ENCODE measurements at places on chromosomes 11 and 22.
A peak's percentile ranks its signal among the peaks of the same experiment; 100 is the strongest.

DNA sequence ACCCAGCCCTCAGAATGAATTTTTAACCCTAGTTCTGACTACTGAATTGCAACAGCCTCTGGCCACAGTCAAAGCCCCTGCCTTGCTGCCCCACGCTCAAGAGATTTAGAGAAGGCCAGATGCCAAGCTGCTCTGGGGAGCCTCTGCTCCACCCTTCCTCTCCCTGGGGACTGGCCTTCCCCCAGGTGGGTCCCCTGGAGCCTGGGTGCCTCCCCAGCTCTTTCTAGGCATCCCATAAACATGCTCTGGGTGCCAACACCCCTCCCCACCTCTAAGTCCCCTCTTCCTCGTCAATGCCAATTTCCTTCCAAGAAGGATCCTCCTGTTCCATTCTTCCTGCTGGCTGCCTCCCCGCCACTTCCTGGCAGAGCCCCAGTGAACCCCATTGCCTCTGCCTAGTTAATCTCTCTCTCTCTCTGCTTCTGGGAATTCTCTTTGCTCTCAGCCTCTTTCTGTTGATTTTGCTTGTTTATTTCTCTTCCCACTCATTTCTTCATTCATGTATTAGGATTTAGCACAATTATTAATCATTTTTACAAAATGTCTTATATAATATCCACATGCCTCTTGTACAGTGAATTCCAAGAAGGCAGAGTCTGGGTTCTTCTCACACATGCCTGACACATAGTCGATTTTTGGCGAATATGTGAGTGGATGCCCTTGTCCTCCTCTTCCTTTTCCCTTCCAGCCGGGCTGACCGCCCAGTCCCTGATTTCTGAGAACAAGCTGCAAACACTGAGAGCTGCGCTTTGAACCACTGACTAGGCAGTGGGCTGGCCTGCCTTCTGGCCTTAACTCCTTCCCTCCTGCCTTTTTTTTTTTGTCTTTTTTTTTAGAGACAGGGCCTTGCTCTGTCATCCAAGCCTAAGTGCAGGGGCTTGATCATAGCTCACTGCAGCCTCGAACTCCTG lies 17.5 kb downstream of the UQCR10 start:
- DNase-seq = no peak

- DNase-seq = no peak
These were observed 44.9 kb downstream of the C11orf58 start for GRCh38 chr11:16783321-16783801.

- DNase-seq = no peak
These were observed 9.8 kb downstream of the FAM111A start for GRCh38 chr11:59152312-59152951.

DNA sequence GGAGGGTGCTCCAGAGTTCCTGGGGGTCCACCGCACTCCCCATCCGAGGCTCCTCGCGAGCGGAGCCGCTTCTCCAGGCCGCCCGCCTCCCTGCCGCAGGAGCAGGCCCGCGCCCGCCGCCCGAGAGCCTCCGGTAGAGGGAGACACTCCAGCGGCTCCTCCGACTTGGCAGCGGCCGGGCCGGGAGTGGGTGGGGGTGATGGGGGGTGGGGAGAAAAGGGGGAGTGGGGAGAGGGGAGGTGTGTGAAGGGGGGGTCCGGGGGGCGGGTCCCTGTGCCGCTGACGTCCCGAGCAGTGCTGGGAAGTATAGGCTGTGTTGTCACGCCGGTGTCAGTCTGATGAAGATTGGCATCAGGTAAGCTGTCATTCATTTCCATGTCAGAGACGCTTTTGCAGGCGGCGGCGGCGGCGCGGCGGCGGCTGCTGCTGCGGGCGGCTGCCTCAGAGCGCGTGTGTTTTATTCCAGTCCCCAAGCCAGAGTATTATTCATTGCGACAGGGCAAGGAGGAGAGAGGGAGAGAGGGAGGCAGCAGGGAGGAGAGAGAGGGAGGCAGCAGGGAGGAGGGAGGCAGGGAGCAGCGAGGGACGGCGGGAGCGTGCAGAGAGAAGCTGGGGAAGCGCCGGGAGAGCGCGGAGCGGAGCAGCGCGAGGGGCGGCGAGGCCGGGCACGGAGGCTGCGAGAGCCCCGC lies at the start of gene PKNOX2:
Gene PKNOX2, plus strand, starts transcription at position 330 of the 689 bp plus-strand sequence. CDS start 186,555 bp downstream, outside the sequence.
- DNase-seq = peak; percentile 18

GRCh38 chr22:48352086-48352911 lies 1475.4 kb downstream of the BRD1 start:
- no peak for DNase-seq

DNA sequence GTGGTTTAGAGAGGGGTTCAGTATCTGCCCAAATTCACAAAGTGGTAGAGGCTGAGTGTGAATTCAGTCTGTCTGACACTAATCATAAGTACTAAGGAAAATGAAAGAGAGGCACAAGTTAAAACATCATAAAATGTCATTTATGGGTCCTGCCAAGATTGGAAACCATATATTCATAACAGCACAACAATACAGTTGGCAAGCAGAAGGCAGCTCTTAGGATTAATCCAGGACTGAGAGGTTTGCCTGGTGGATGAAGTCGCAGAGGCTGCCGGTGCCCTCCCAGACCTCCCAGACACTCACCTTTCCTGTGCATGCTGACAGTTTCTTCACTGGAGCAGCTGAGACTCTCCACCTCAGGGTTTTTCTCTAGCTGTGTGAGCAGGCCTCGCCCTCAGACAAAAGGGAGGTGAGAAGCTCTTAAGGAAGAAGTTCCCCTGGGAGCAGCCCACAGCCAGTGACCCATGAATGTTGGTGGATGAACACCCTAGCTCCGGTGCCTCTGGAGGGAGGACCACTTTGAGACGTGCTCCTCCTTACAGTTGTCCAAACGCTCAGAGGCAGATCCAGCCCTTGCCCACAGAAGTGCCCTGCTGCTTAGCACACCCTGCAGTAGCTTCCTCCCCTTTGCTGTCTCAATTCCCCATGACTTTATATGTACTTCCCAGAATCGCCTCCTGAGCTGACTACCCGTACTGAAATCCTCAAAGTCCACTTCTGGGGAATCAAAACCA lies 43.7 kb downstream of the MAML2 start:
- no peak for DNase-seq

DNA sequence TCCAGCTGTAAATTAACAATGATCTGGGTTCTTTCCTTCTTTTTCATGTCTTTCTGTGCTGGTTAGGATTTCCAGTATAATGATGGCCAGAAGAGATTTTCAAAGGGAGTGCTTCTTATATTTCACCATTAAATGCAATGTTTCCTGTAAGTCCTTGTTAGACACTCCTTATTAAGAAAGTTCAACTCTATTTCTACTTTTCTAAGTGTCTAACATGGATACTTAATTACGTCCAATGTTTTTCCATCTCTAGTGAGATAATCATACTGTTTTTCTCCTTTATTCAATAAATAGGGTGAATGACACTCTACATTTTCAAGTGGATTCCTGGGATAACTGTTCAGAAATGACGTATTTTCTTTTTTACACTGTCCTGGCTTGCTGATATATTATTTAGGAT lies 49.8 kb downstream of the CDON start:
- no peak for DNase-seq

- DNase-seq = no peak
These were observed 61.4 kb downstream of the TP53I11 start for GRCh38 chr11:44889266-44889665.

DNA sequence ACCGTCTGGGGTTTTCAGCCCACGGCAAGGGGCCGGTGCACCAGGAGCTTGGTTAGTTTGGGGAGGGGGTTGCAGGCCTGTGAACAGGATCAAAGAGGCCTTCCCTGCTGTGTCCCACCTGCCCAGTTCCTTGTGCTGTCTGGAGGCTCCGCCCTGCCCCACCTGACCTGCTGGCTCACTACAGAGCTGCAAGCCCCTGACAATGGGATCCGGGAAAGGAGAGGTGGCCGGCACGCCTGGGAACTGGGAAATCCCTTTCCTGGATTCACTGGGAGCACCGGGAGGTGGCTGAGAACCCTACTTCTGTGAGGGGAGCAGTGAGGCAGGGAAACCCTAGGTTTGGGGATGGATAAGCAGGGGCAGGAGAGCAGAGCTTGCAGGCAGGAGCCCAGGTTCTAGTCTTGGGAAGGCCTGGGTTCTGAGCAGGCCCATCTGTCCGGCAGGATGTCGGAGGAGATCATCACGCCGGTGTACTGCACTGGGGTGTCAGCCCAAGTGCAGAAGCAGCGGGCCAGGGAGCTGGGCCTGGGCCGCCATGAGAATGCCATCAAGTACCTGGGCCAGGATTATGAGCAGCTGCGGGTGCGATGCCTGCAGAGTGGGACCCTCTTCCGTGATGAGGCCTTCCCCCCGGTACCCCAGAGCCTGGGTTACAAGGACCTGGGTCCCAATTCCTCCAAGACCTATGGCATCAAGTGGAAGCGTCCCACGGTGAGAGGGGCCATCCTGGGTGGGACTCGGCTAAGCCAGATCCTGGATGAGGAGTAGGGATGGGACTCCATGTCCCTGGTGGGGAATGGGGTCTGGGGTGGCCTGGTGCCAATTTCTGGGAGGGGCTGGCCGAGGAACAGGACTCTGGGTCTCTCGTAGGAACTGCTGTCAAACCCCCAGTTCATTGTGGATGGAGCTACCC lies 786 bp downstream of the CAPN1 start:
- no peak for DNase-seq

DNA sequence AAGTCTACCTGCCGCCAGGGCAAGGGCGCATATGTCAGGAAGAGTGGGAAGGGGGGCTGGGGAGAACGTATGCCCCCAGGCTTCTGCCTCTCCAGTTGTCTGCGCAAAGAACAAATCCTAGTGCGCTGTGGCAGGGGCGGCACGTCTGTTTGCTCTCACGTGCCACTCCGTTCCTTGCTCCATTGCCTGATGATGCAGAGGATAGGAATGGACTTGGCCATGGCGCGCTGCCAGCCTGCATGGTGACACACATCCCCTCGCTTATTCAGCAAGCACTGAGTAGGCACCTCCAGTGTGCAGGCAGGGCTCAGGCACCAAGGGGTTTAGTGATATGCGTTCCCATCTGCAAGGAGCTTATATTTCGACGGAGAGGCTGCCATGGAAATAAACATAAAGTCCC lies 45.4 kb upstream of the SLC22A12 start:
- DNase-seq = no peak

- DNase-seq = no peak
These were observed 27.2 kb downstream of the BSX start for GRCh38 chr11:122954455-122954854.

GRCh38 chr11:126694065-126694625 lies 306.4 kb downstream of the KIRREL3 start:
- DNase-seq = no peak

DNA sequence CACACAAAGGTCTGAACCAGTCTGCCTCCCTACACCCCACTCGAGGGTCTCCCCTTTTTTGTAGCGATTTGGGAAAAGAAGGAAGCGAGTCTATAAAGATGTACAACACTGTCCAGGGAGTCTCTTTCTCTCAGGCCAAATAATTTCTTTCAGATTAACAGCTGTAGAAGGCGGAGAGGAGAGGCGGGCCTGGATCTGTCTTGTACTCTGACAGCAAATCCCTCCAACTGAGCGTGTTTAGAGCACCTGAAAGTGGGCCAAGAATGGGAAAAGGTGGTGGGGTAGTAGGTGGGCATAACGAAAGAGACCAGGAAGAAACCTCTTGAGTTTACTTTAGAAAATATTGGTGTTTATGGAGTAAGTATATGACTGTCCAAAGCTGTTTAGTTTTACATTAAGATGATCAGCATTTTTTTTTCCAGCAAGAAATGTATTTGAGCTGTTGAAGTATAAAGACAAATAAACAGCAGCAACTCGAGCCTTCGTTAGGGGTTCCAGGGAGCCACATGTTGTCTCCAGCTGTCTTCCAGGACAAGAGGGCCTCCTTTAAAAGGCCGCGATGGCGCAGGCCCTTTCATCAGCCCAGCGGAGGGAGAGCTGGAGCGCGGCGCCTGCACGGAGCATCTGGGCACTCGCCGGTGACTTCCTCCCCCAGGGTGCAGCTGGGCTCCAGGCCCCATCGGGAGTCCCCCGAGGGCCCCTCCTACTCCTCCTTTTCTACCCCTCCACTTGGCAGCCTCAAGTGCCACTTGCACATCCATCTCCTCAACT lies 34.9 kb downstream of the SCUBE1 start:
- peak; percentile 48 for DNase-seq

GRCh38 chr22:29967461-29967860 lies 84.5 kb downstream of the MTMR3 start:
- no peak for DNase-seq

- no peak for DNase-seq
These were observed 18.6 kb upstream of the NAP1L4 start for GRCh38 chr11:3010521-3011275.

DNA sequence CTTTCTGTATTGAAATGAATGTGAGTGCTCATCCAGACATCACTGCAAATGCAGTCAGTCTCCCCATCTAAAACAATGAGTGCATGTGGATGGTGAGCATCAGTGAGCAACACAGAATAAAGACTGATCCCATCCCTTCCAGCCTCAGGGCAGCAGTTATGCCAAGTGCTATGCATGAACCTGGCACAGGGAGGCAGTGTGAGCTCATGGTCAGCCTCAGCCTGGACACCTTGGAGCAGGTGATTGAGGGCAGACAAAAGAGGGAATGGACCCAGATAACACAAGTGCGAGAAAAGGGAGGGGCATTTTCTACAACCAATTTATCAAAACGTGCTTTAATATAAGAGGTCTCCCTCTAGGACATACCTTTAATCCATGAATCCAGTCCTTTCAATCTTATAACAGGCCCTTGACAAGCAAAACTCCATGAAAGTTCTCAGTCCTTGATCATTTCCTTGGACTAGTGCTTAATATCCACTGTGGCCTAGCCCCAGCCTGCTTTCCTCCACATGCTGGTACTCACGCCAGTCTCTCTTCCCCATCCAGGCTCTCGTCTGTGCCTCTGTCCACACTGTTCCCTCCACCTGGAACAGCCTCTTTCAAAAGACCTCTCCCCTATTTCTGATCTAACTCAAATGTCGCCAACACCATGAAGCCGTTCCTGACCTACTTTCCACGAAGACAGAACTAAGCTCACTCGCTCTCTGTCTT lies 50.5 kb upstream of the LRRC55 start:
- DNase-seq = no peak

GRCh38 chr11:60776167-60776566 lies 9.0 kb upstream of the MS4A10 start:
- no peak for DNase-seq

- no peak for DNase-seq
These were observed 15.6 kb downstream of the TBC1D10A start for GRCh38 chr22:30310881-30311771.

GRCh38 chr11:44601471-44602370 lies 36.3 kb downstream of the CD82 start:
- DNase-seq = no peak

DNA sequence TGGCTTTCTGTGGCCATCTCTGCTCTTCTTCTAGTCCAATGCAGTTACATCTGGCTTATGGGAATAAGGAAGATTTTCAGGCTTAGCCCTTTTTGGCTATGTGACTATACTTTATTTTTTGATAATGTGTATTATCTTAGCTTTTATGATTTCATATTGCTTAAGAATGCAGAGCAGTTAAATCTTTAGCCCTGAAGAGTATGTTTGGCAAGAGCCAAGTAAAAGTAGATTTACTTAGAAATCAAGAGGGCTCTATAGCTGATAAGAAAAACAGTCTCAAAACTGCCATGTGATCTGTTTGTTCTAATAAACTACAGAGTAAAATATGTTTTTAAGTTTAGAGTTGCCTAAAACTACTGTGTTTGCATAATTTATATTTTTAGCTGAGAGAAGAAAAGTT lies 61.2 kb downstream of the RNF169 start:
- DNase-seq = no peak

GRCh38 chr11:131840545-131840944 lies 470.1 kb downstream of the NTM start:
- DNase-seq = no peak
